ENCODE measurements at places on chromosomes 11 and 22.

DNA sequence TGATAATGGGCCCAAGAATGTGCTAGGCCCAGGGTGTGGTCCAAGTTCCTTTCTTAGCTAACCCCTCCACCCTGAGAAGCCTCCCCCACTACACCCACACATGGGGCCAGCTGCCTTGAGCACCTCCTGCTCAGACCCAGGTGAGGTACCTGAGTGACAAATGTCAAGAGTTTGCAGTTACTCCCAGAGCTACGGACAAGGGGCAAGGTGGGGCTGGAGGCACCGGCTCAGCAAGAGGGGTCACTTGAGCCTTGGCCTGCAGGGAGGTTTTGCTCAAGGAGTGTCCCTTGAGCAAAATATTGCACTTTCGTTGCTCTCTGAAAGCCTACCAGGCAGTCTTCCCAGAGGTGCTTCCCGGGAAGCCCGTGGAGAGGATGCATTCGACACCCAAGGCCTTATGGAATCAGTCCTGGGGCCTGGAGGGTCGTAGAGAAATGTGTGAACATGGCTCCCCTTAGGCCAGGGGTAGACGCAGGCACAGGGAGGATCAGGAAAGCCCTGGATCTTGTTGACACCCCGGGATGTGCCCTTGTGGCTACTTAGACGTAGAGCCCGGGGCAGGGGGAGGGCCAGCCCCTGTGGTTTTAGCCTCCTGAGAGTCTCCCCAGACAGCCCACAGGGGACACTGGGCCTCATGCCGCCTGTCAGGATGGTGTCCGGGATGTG, 114.2 kb downstream of the KCNQ1 start:
- no peak for DNase-seq

- DNase-seq, result no peak
Observed at GRCh38 chr11:34114014-34114413, 8.6 kb downstream of the NAT10 start.

- DNase-seq, result no peak
Observed at GRCh38 chr22:43129426-43130425, 13.5 kb downstream of the MCAT start.

- DNase-seq, result no peak
Observed at GRCh38 chr22:30265823-30266444, 717 bp downstream of the OSM start.

DNA sequence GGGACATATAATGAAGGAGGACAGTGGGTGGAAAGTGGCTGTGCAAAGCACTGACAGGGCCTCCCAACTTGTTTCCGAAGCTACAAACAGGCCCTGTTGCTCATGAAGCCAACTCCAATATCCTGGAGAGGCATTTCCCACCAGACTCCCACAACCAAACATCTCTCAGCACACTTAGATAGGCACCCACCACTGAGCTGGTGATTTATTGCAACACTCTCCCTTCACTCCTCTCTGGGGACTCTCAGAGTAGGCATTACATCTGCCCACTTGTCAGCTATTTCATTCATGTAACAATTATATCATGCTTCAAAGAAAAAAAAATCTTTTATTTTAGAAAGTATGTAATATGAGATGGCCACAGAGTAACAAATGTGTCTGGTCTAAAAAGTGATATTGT, 32.1 kb upstream of the PPP2R1B start:
- DNase-seq, result no peak

GRCh38 chr11:14393889-14394288, 34.9 kb upstream of the RRAS2 start:
- DNase-seq, result no peak

- DNase-seq, result peak; percentile 64
Observed at GRCh38 chr22:46150034-46150654, at the start of gene PPARA. Gene PPARA, plus strand, starts transcription at chr22:46150526. Its CDS starts 47,858 bp downstream, at chr22:46198384.

GRCh38 chr22:17477391-17477833, 85.9 kb upstream of the SLC25A18 start:
- no peak for DNase-seq

DNA sequence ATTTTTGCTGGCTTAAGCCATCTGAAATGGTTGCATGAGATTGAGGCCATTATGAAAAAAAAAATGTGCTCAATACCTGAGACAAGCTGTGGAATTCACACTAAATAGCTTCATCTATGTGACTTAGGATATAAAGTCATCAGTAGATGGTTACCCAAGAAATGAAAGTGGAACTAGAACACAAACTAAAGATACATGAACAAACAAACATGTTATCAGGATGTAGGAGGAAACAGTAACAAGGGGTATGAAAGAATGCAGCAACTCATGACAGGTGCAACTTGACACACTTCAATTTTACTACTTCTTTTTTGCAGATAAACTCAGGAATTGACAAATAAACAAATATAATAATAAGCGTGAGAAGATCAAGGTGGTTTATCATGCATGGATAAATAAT, 155.0 kb downstream of the WT1 start:
- DNase-seq, result no peak

DNA sequence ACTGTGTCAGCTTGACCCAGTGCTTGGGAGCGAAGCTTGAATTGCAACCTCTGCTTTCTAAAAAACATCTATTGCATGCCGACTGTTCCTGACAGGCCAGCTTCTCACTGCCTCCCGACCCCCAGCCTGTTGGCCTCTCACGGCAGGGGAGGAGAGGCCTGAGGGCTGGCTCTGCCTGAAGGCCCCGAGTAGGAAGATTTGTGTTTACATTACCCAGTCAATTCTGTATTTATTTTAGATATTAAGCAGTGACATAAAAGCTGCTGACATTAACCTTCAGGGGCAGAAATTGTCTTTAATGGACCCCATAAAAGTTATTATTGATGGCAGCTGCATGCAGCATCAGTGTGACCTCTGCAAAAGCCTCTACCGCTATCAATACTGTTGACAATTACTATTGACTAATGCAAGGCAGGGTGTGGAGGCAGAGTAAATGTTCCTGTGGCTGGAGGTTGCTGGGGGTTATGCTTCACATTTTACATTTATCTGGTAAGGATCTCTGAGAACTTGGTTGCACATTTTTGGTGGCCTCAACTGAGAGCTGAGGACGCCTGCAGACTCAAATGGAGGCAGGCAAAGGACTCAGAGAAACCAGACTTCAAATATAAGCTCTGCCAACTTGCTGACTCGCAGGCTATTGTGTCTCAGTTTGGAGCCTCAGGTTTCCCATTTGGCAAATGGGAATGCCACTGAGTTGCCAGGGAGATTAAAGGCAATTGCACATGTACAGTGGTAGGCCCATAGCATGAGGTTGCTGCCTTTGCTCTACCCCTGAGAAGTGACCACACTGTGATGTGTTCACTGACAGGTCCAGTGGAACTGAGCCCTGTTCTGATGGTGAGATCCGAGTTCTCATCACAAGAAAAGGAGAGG, 380.5 kb downstream of the TENM4 start:
- no peak for DNase-seq

DNA sequence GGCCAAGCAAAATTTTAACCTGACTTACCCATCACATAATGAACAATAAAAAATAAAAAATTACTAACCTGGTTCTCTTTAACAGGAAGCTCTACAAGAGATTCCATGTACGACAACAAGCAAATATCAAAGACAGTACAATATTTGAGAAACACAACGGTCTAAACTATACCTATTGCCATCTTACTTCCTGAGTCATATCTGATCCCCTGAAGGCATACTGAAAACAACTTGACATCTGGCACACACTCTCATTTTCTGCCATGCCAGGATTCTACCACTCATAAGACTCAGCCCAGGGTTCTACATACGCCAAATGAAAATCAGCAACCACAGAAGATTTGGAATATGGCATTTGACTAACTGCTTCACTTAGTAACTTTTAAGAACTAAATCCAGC, 13.8 kb downstream of the DENND5A start:
- DNase-seq, result no peak

DNA sequence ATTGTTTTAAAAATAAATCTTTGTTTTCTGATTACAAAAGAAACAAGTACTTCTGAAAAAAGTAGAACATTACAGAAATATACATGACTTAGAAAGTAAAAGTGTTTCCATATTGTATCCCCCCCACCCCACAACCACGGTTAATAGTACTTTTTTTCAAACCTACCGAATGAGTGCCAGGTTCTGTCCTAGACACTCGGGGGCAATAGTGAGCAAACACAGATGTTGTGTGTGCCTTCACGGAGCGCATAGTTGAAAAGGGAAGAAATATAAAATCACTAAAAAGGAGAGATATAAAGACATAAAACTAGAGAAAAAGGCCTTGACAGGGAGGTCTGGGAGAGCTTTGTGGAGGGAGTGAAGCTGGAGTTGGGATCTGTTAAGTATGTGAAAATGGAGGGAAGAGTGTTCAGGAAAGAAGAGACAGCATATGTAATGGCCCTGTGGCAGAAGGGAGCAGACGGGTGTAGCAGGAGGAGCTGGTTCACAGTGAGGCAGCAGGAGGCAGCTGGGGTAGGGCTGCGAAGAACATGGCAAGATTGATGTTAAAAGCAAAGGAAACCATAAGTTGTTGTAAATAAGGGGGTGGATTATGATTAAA, 42.1 kb upstream of the ALX4 start:
- DNase-seq, result no peak

- DNase-seq, result no peak
Observed at GRCh38 chr11:64173616-64174355, 7.9 kb upstream of the MACROD1 start.

GRCh38 chr11:24496736-24497725, at the start of gene LUZP2:
Gene LUZP2, plus strand, starts transcription at chr11:24497053.
- DNase-seq, result no peak

- DNase-seq, result peak; percentile 41
Observed at GRCh38 chr22:19717691-19718455, 3.6 kb downstream of the SEPTIN5 start.

DNA sequence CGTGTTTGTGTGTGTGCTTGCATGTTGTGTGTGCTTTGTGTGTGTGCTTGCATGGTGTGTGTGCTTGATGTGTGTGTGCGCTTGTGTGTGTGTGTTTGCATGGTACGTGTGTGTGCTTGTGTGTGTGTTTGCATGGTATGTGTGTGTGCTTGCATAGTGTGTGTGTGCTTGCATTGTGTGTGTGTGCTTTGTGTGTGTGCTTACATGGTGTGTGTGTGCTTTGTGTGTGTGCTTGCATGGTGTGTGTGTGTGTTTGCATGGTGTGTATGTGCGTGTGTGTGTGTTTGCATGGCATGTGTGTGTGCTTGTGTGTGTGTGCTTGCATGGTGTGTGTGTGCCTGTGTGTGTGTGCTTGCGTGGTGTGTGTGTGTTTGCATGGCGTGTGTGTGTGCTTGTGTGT, 10.0 kb upstream of the MUC5AC start:
- no peak for DNase-seq

GRCh38 chr11:106624377-106624776, 393.9 kb downstream of the GUCY1A2 start:
- DNase-seq, result no peak

GRCh38 chr11:123020968-123021367, 39.3 kb upstream of the BSX start:
- no peak for DNase-seq

DNA sequence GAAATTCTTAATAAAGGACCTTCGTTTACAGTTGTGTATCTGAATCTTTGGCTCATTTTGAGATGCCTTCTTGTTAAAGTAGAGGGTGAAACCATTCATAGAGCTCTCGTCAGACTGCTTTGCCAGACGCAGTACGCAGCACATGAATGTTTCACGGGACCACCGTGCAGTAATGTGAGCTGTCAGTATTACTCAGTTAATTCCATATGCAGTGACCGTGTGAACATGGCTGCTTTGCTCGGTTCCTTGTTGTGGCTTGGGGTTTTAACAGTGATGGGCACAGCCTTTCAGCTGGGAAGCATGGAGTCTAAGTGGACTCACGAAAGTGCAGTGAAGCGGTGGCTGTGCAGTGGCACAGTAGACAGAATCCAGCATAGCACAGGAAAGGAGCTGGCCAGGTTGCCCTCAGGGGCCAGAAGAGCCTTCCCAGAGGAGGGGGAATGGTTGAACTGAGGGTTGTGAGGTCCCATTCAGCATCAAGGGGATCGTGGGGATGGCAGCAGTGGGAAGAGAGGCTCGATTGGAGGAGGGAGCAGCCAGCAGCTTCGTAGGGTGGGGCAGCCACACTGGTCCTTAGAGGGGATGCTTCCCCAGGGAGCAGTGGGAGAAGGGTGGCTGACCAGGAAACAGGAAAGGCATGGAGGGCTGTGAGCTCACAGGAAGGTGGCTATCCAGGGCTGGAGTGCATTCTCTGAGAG, 31.4 kb downstream of the PPFIA1 start:
- no peak for DNase-seq

- no peak for DNase-seq
Observed at GRCh38 chr11:103690356-103690755, 346.1 kb upstream of the DDI1 start.

DNA sequence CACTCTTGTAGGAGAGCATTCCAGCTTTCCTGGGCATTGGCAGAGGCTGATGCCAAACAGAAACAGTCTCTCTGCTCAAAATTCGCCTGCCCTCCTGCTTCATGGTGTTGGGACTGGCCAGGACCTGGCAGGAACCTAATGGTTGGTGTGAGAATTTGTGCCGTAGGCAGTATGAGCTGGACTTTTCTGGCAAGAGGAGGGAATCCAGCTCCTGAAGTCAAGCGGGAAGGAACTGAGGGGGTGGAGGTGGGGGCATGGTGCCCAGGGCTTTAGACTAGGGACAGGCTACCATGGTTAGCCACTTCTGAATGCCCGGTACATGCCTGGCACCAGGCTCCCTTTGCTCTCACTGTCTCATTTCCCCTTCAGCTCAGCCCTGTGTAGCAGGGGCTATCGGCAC, 6.9 kb upstream of the TOMM22 start:
- DNase-seq, result no peak

DNA sequence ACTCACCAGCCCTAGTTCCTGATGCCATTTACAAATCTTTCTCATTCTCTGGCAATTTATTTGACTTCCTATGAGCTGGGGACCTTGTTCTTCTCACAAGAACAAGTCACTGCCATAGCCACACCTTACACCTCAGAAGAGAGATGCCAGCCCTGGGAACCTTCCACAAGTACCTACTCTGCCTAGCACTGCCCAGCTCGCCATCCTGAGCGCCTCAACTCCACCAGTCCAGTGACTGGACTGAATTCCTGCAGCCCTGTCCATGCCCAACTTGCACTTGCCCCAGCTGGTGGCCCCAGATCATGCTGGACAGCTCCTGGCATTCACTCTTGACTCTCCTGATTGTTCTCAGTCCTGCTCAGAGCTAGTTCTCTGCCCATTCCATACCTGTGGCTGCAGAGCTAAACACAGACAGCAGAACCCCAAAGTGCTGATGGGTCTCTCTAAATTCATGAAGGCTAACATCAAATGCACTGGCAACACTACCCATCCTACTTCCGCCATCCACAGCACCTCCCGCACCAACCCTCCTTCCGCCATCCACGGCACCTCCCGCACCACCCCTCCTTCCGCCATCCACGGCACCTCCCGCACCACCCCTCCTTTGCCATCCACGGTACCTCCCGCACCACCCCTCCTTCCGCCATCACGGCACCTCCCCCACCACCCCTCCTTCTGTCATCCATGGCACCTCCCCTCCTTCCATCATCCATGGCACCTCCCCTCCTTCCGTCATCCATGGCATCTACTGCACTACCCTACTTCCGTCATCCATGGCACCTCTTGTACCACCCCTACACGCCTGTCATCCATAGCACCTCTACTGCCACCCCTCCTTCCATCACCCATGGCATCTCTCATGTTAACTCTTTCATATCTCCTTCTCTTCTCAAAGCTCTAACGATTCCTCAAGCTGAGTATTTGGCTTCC, 23.6 kb upstream of the SLC25A1 start:
- DNase-seq, result no peak

GRCh38 chr11:8247312-8247711, 16.4 kb downstream of the LMO1 start:
- no peak for DNase-seq

GRCh38 chr11:34425360-34425759, 13.4 kb upstream of the CAT start:
- DNase-seq, result no peak

Measured in GOT3 (cell line).